Sigmoid colon (tissue), 7 donors: ENCODE measurements at places on chromosomes 2 and 18. TPM values are rescaled to one million over a fixed set of nuclear protein-coding genes. Genes with fewer than 3 reads are reported as not detected.

- H3K4me3 ChIP-seq = no peak overlapping the region
- no peaks in the 10 kb centered on the region for H3K27me3 ChIP-seq
- DNase-seq = no peak
- no peaks in the 10 kb centered on the region for H3K36me3 ChIP-seq
Observed at GRCh38 chr2:86518481-86518880, 44.8 kb downstream of the CHMP3 start.

GRCh38 chr2:235968616-235969324, 199.4 kb downstream of the GBX2 start:
- H3K27ac ChIP-seq = no peak overlapping the region
- H3K36me3 ChIP-seq = peaks cover 20% of the 10 kb centered on the region
- no peaks in the 10 kb centered on the region for H3K4me1 ChIP-seq

LYG2 gene
- not detected for total RNA-seq

STAT4 gene
- total RNA-seq = 0.71 TPM

DNA sequence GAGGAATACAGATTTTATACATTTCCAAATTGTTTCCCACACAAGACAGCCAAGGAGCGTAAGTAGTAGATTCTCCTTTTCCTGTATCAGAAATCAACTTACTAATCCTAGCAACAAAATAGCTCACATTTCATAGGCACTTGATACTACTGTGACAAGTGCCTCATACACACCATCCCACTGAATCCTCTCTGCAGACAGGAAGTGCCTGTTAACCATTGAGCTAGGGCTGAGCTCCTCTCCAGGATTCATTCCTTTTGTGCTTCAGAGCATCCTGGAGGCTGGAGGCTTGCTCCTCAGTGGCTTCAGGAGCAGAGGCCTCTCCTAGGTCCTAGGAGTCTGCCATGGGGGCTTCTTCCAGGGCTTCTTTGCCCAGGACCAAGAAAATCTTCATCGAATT, 20.8 kb upstream of the ZNF396 start:
- H3K27me3 ChIP-seq = no peaks in the 10 kb centered on the region
- H3K36me3 ChIP-seq = no peaks in the 10 kb centered on the region
- no peak overlapping the region for H3K4me3 ChIP-seq
- no peak for DNase-seq

DNA sequence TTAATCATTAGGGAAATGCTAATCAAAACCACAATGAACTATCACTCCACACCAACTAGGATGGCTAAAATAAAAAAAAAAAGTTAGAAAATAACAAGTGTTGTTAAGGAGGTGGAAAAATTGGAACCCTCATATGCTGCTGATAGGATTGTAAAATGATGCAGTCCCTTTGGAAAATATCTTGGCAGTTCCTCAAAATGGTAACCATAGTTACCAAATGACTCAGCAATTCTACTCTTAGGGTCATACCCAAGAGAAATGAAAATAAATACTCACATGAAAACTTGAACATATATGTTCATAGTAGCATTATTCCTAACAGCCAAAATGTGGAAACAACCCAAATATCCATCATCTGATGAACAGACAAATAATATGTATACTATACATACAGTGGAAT, 15.7 kb upstream of the ACVR2A start:
- H3K27me3 ChIP-seq = no peaks in the 10 kb centered on the region
- DNase-seq = no peak
- H3K27ac ChIP-seq = no peak overlapping the region
- H3K4me1 ChIP-seq = peaks cover 4% of the 10 kb centered on the region
- H3K36me3 ChIP-seq = no peaks in the 10 kb centered on the region

CXCR4 gene
- 5.0 TPM for total RNA-seq

MPP4 gene
- not detected for total RNA-seq

TOGARAM2 gene
- 3.2 TPM for total RNA-seq

GRCh38 chr2:21191535-21191934, 67.8 kb downstream of the TDRD15 start:
- H3K4me3 ChIP-seq = no peak overlapping the region
- no peaks in the 10 kb centered on the region for H3K36me3 ChIP-seq
- H3K27me3 ChIP-seq = no peaks in the 10 kb centered on the region
- DNase-seq = no peak
- no peak overlapping the region for H3K27ac ChIP-seq
- H3K4me1 ChIP-seq = no peaks in the 10 kb centered on the region

GAD1 gene
- total RNA-seq = 0.41 TPM

GRCh38 chr18:50154420-50154819, 40.5 kb downstream of the MYO5B start:
- H3K27ac ChIP-seq = no peak overlapping the region
- no peaks in the 10 kb centered on the region for H3K4me1 ChIP-seq
- H3K36me3 ChIP-seq = no peaks in the 10 kb centered on the region
- no peaks in the 10 kb centered on the region for H3K27me3 ChIP-seq

DNA sequence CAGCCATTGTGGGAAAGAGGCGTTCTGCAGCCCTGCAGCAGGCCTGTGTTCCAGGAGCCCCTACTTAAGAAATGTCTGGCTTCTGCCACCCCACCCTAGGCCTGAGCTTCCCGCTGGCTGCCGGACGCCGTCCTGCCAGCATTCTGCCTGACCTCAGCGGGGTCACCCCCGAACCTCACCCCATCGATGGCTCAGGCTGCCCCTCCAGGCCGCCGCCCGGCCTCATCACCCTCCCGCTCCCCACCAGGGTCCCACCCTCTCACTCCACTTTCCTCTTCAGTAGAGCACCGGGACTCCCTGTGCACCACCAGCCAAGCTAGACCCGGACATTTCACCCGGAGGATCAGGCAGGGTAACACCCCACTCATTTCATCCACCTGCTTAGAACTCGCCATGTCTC, 73.6 kb upstream of the SALL3 start:
- H3K4me3 ChIP-seq = no peak overlapping the region
- no peak for DNase-seq

ADCYAP1 gene
- total RNA-seq = 5.6 TPM

- DNase-seq = no peak
- no peaks in the 10 kb centered on the region for H3K4me1 ChIP-seq
- no peak overlapping the region for H3K27ac ChIP-seq
- H3K36me3 ChIP-seq = no peaks in the 10 kb centered on the region
Observed at GRCh38 chr2:227205701-227206100, 41.3 kb downstream of the COL4A3 start.

GRCh38 chr2:64086347-64087082, 57.7 kb downstream of the PELI1 start:
- H3K27me3 ChIP-seq = no peaks in the 10 kb centered on the region
- no peaks in the 10 kb centered on the region for H3K36me3 ChIP-seq

RIT2 gene
- total RNA-seq = 1.8 TPM

- no peaks in the 10 kb centered on the region for H3K4me1 ChIP-seq
- DNase-seq = no peak
- no peak overlapping the region for H3K27ac ChIP-seq
- H3K36me3 ChIP-seq = no peaks in the 10 kb centered on the region
Observed at GRCh38 chr18:11383381-11383780, 226.0 kb upstream of the SLC35G4 start.
